Glomerular endothelial cell (primary cell): ENCODE measurements at places on chromosomes 5 and 9. TPM values are rescaled to one million over a fixed set of nuclear protein-coding genes. Genes with fewer than 3 reads are reported as not detected.

- no peak for DNase-seq
Measured at GRCh38 chr9:4317205-4317604, 17.3 kb upstream of the GLIS3 start.

The ADGRD2 gene
- not detected in 2 replicates for total RNA-seq

GRCh38 chr5:15203376-15203775 lies 296.6 kb upstream of the FBXL7 start:
- DNase-seq = no peak

GRCh38 chr9:37385286-37385685 lies 37.2 kb upstream of the GRHPR start:
- DNase-seq = no peak

The GARIN3 gene
- total RNA-seq = not detected in 2 replicates

GRCh38 chr5:74274326-74274725 lies 366.2 kb downstream of the ENC1 start:
- no peak for DNase-seq

The LHX6 gene
- total RNA-seq = 31.7 and 32.0 TPM in 2 replicates

- no peak for DNase-seq
Measured at GRCh38 chr5:36152324-36153297, 700 bp downstream of the SKP2 start.

The ELOVL7 gene
- total RNA-seq = 0.73 TPM in 1 of 2 replicates, not detected in the other

DNA sequence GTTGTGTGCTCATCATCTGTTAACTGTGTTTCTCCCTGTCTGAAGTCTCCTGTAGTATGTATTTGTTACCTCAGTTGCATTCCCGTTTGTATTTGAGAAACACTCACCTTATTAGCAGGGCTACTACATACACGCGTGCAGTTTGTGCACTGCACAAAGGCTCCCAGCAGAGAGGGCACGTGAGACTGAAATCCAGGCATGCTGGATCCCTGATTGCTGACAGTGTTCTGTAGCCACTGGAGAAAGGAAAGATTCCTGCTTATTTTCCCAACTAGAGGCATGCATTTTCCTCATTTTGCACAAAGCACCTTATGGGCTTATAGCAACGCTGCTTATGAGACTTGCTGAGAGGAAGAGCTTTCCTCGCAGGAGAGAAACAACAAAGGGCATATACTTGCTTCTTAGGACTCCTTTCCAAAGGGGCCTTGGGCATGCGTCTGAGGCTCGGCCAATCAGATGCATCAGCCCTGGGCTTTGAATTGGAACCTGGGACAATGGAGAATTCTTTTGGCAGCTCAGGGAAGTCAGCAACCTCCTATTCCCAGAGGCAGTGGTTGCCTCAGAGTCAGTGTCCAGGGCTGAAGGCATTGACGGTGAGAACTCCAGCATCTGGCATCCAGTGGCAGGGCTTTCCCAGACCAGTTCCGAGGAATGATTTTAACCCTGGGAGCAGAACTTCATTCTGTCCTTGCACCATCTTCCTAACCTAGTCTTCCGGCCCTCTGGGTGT lies 9.9 kb upstream of the MEGF10 start:
- DNase-seq = no peak

- no peak for DNase-seq
Measured at GRCh38 chr9:69293156-69293555, 31.9 kb upstream of the ENTREP1 start.

GRCh38 chr9:91004992-91005391 lies 203.4 kb downstream of the SYK start:
- DNase-seq = no peak

- no peak for DNase-seq
Measured at GRCh38 chr9:27090231-27090630, 18.8 kb upstream of the TEK start.

DNA sequence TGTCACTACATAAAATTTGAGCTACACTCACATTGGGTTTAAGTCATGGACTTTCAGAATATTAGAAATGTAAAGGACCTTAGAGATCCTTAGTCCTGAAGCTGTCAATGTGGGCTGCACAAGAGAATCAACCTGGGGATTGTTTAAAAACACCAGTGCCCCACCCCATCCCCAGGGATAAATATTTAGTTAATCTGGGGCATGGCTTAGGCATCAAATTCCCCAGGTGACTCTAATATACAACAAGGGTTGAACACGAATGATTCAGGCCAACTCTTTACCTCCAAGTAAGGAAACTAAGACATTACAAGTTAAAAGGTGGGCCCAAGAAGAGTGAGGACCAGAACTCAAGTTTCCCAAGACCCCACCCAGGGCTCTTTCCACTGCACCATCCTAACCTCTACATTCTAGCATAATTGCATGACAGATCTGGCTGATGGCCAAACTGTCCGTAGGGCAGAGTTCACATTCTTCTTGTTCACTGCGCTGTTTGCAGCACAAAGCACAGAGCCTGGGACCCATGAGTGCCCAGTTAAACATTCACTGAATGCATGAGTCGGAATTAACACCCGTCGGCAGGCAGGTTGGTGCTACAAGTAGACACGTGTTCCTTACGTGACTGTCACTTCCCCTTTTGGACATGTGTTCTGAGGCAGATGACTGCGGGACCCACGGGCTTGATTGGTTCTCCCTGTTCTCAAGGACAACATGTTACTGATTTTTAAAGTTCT lies 25.2 kb downstream of the CYFIP2 start:
- DNase-seq = no peak

DNA sequence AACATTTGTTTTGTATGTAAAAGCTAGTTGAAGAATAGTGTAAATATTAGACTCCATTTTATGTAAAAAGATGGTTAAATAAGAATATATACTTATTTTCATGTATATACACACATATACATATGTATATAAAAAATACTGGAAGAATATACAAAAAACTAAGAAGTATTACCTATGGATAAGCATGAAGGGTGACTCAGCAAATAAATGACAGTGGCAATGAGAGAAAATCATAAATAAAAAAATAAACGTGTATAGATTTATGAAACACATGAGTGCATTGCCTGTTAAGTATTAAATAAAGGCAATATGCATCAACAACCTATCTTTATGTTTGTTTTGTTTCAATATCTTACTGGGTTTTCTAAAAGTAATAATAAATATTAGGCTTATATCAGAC lies 435.3 kb downstream of the CYLC2 start:
- DNase-seq = no peak

The OMD gene
- total RNA-seq = not detected in 2 replicates

The SPINK4 gene
- not detected in 2 replicates for total RNA-seq

DNA sequence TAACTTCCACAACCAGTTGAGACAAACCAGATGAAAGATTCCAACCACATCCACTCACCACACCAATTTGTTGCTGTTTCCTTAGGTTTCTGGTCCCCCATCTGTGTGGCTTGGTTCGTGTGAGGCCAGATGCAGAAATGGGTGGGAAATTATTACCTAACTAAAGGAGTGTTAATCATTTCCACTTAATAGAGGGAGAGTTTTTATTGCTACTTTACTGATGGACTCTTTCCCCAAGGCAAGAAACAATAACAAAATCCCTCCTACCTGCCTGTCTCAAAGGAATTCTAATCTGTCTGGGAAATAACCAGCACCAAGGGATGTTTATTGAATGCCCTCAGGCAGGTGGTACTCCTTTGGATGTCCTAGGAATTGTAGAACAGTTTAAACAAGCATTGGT lies 76.3 kb downstream of the TMEM167A start:
- DNase-seq = no peak

DNA sequence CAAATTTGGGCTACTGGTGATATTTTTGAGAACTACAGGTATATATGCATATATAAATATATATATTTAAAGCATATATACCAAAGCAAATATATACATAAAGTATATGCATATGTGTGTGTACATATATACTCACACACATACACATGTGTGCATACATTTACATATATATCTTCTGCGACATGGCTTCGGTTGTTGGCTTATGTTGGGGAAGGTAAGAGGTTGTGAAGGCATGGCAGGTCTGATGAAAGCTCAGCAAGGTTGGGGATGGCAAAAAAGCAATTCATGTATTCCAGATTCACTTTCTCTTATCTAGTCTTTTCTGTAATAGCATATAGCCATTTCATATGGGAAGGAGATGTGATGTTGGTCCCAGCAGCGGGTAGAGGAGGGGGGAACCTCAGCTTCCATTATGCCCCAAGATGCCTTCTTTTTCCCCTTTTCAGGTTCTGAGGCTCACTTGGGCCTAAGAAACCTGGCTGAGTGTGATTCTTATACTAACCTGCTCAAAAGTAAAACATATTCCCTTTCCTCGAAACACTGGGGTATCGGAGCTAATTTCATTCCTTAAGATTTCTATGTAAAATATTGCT lies 201.7 kb downstream of the MEF2C start:
- DNase-seq = no peak

The PCDH1 gene
- 203 and 479 TPM in 2 replicates for total RNA-seq

The ZNF883 gene
- total RNA-seq = 2.2 and 4.1 TPM in 2 replicates

DNA sequence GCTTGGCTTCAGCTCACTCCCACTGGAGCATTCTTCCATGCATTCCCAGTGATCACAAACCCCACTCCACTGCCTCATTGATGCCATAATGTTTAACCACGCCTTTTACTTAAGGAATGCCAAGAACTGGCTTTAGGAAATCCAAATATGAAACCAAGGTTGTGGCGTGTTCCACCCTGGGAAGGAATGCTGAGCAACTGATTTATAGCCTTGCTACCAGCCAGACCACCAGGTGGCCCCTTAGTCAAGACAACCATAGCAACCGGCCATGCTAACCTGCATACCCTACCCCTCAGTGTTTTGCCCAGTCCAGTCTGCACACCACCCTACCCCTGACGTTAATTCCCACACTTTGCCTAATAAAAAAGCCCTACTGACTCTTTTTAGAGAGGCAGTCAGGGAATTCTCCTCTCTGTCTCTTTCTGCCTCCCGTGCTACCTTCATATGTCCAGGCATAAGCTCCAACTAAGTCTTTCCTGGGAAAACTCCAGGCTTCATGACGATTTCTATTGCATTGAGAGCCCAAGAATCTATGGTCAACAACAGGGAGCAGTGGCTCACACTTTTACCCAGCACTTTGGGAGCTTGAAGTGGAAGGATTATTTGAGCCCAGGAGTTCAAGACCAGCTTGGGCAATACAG lies 27.0 kb upstream of the PRRC2B start:
- no peak for DNase-seq

DNA sequence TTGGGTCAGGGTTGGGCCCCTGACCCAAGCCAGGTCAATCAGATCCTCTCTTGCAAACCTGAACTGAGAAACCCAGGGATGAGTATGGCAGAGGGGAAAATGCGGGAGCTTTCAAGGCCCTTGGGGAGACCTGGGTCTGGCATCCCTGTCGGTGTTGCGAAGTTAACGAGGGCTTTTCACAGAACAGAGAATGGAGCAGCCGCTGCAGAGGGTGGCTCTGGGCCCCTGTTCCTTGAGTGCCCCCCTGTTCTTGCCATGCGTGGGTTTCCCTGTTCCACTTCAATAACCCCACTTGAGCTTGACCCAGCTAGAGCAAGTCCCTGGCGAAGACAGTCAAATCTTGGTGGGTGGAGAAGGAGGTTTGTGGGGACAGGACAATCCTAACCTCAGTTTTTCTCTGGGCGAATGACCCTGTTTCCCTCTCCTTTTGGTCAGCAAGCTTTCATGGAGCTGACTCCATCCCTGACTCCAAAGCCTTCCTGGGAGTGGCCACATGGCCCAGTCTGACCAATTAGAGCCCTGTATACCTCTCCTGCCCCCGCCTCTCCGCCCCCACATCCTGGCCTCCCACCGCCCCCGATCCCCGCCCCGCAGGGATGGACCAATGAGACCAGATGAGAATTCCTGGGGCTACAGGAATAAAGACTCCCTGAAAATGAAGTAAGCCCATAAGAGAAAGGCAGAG lies 2.9 kb upstream of the VDAC1 start:
- no peak for DNase-seq

The DNAJC18 gene
- total RNA-seq = 12.0 and 16.7 TPM in 2 replicates

- no peak for DNase-seq
Measured at GRCh38 chr9:126782053-126782388, 22.8 kb upstream of the ZBTB43 start.

DNA sequence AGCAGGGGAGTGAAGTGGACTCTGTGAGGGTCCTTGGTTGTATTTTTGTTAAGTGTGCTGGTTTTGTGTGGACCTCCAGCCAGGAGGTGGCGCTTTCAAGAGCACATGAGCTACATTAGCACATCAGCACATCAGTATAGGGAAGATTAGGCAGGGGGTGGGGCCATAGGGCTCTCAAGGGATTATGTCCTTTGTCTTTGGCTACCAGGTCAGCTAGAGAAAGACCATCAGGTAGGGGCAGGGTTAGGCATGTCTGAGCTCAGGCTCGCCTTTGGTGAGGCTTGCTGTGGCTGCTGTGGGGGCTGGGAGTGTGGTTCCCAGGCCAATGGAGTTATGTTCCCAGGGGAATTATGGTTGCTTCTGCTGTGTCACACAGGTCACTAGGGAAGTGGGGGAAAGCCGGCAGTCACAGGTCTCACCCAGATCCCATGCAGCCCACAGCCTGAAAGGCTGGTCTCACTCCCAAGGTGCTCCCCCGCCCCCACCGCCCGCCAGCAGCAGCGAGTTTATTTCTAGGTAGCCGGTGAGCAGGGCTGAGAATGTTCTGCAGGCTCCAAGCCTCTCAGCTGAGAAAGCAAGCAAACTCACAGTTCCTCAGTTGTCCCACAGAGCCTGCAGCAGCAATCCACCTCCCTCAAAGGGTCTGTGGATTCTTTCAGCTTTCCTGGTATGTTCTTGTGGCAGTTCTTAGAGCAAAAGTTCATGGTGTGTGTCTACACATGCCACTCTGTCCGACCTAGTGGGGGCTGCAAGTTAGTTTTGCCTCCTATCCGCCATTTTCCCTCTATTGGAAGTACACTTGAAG lies 13.7 kb downstream of the OR1J1 start:
- DNase-seq = no peak

DNA sequence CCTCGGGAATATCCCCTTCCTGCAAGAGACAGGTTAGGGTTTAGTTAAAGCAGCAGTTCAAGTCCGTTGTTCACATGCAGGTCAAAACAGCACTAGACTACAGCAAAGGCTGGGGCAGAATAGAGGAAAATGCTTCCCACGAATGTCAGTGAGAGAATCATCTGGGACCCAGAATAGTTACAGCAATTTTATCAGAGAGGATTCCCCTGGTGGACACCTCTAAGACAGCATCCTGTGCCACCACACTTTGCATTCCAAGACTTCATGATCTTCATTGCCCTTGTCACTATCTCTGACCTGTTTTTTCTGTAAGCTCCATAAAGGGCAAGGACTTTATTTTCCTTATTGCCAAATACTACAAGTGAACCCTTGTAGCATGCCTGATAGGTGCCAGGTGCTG lies 12.9 kb downstream of the GRXCR2 start:
- no peak for DNase-seq
